NCI-H82 (cell line): ENCODE measurements at places on chromosomes 11 and 22.

DNA sequence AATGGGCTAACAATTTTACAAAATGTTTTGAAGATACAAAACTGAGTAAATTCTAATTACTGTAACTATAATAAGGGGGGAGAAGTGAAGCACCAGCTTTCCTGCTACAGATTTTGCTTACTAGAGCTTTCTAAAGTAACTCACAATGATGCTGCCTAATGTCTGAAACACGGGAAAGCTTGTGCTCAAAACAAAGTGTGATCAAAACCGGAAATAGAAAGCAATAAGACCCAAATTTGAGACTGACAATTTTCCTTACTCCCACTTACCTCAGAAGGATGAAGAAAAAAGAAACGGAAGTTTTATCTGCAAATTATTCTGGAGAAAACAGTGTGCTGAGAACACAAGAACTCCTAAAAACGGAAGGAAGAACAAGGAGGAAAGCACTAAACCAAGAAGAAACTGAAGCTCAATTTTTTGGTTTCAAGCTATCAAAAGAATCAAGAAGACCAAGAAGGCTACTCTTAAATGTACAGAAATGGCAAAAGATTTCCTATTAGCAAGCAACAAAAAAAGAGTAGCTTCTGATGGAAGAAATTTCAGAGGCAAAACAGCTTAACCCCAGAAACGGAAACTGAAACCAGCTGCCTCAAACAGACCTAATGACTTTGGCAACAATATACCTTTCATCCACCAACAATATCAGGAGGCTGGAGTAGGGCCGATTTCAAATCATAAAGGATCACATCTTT lies 33.4 kb downstream of the AMBRA1 start:
- DNase-seq, result no peak

DNA sequence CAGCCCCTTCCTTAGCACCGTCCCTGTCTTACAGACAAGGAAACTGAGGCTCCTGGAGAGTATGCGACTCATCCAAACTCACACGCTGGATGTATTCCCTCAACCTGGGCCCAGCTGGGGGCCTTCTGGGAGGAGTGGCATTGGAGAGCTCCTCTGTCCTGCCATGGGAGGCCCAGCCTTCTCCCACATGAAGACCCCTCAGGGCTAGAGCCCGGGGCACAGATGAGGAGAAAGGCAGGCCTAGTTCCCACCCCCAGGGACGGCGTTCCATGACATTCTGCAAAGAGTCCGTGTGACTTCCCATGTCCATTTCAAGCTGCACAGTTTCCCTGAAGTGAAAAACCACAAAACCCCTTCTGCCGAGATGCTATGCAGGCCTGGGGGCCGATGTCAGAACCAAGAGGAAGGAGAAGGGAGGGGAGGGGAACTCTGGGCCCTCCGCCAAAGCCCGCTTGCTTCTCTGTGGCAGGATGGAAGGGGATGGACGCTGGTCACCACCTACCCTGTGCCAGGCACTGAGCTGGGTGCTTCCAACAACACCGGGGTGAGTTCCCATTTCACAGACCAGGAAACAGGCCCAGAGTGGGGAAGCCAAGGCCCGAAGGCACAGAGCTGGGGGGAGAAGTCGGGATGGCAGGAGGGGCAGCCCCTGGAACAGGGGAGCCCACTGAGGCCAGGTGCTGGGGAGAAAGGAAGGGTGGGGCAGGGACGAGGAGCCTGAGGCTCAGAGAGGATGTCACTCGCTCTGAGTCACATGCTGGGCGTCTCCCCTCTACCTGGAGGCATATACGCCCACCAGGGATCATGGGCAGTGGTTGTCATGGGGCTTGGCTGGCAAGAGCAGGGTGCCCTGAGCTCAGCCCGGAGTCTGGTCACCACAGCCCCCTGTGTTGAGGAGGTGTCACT lies 15.7 kb downstream of the RAC2 start:
- DNase-seq, result no peak

GRCh38 chr11:77487790-77488189 lies 13.9 kb upstream of the PAK1 start:
- DNase-seq, result no peak

- no peak for DNase-seq
Measured at GRCh38 chr11:123063826-123064657, 2.1 kb upstream of the HSPA8 start.

GRCh38 chr22:49925525-49926128 lies 7.2 kb downstream of the CRELD2 start:
- no peak for DNase-seq

- peak; percentile 11 for DNase-seq
Measured at GRCh38 chr22:17921871-17922821, 102.2 kb downstream of the MICAL3 start.

GRCh38 chr11:72972496-72973128 lies 158.4 kb downstream of the ATG16L2 start:
- DNase-seq, result no peak

DNA sequence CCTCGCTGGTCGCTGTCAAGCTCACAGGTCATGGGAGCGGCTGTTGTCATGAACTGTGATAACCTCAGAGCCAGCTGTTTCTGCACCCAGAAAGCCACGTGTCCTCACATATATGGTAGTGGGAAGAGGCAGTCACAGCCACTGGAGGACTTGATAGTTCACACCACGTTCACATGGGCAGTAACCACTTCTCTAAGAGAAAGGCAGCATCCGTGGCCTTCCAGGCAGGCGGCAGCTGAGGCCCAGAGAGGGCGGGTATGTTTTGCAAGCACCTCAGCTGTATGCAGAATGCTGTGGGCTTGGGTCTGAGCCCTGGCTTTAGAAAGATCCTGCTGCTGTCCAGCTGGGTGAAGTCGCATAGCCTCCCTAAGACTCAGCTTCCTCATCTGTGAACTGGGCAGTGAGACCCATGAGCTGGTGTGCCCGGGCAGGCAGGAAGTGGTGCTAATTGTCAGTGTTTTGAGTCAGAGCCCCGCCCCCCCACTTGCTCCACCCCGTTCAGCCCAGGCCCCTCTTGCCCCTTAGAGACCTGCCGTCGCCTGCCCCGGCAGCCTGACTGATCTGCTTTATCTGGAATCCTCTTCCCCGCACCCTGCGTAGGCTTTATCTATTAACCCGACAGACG lies 13.3 kb downstream of the TTC38 start:
- no peak for DNase-seq

DNA sequence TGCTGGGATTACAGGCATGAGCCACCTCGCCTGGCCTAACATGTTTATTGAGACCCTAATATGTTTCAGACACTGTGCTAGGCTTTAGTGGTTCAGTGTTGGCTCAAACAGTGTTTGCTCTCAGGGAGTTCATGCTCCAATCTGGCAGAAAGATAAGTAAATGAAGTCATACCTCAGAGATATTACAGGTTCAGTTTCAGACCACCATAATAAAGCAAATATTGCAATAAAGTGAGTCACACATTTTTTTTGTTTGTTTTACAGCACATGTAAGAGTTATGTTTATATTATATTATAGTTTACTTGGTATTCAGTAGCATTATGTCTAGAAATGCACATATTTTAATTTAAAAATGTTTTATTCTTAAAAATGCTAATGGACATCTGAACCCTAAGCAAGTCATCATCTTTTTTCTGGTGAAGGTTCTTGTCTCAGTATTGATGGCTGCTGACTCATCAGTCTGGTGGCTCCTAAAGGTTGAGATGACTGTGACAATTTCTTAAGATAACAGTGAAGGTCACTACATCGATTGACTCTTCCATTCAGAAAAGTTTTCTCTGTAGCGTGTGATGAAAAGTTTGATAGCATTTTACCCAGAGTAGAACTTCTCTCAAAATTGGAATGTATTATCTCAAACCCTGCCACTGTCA lies 243.0 kb upstream of the ANO5 start:
- no peak for DNase-seq

- DNase-seq, result peak; percentile 94
Measured at GRCh38 chr22:29503811-29504372, 23.9 kb downstream of the NEFH start.

GRCh38 chr11:33317662-33318061 lies 60.5 kb downstream of the HIPK3 start:
- no peak for DNase-seq

DNA sequence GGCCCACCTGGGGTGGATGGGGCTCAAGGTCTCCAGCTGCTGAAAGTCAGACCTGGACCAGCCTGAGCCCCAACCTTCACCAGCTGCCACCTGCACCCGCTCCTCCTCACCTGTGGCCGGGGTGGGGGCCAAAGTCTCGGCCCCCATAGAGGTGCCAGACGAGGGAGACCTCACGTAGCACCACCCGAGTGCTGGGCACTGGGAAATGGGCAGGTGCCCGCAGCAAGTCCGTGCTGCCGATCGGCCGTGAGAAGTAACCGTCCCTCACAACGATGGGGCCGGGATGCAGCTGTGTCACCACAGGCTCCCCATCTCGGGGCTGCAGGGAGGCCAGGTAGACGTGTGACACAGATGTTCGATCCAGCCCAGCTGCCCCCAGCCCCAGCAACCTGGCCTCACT lies 16.2 kb downstream of the ATG2A start:
- no peak for DNase-seq

DNA sequence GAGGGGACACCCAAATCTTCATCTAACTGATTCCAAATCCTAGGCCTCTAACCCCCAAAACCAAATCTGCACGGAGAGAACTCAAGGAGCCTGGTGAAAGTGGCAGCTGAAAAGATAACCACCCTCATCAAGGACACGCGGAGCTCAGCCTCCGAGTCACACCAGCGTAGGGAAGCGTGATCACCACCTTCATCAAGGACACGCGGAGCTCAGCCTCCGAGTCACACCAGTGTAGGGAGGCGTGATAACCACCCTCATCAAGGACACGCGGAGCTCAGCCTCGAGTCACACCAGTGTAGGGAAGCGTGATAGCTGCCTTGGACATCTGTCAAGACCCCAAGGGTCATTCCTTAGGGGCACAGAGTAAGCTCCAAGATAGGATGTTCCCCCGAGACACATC lies 29.3 kb upstream of the SYT8 start:
- DNase-seq, result no peak

GRCh38 chr11:88814076-88814475 lies 251.7 kb downstream of the GRM5 start:
- no peak for DNase-seq

- no peak for DNase-seq
Measured at GRCh38 chr11:21640491-21640890, 552.4 kb upstream of the ANO5 start.

DNA sequence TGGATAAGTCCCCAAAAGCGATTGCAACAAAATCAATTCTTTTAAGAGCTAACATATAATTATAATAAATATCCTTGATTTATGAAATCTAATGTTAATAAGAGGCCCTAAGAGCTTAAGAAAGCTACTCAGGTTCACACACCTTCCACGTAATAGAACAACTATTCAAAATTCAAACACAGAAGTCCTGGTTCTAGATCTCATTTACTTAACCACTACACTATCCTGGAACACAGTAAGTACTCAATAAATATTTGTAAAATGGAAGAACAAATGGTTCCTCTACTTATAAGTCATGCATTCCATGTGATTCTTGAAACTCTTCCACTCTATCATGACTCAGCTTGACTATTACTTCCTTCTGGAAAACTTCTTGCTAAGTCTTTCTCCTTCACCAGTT lies 268.2 kb downstream of the FAM181B start:
- no peak for DNase-seq

DNA sequence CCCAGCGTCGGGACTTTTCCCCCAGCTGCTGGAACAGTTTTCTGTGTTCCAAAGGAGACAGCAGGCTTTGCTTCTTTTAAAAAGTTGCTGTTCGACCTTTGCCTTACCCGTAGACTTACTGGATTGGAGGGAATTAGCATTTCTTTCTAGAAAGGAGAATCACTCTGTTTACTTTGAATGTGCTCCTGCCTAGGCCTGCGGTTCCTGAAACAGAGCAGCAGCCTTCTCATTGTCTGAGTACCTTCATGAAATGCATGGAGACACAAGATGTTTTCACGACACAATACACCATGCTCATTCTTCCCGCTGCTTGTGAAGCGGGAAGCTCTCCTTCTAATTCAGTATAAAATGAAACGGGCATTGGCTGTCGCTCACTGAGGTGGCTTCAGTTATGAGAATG lies 196.2 kb downstream of the TBC1D22A start:
- no peak for DNase-seq

DNA sequence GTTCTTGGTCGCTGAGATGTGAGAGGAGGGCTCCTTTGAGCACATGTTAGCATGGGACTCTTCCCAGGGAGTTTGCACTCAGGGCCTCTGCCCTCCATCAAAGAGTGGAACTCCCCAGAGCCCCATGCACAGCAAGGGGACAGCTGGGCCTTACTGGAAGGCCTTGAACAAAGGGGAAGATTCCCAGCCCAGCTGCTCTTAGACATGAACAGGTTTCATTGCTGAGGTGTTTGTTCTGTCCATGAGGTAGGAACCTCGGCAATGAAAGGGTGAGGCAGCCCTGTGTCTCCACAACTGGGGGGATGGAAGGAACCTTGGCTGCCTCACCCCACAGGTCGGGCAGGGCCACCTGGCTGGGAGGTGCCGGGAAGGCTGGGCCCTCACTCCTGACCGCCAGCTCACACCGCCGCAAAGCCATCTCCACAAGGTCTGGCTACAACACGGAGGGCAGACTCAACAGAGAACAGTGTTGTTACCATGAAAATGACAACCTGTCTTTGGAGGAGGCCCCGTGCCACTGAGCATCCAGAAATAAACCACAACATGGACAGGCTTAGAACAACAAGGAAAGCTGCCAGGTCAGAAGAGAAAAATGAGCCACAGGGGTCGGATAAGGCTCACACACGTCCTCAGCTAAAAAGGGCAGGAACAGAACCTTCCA lies 3.2 kb downstream of the DERL3 start:
- no peak for DNase-seq

DNA sequence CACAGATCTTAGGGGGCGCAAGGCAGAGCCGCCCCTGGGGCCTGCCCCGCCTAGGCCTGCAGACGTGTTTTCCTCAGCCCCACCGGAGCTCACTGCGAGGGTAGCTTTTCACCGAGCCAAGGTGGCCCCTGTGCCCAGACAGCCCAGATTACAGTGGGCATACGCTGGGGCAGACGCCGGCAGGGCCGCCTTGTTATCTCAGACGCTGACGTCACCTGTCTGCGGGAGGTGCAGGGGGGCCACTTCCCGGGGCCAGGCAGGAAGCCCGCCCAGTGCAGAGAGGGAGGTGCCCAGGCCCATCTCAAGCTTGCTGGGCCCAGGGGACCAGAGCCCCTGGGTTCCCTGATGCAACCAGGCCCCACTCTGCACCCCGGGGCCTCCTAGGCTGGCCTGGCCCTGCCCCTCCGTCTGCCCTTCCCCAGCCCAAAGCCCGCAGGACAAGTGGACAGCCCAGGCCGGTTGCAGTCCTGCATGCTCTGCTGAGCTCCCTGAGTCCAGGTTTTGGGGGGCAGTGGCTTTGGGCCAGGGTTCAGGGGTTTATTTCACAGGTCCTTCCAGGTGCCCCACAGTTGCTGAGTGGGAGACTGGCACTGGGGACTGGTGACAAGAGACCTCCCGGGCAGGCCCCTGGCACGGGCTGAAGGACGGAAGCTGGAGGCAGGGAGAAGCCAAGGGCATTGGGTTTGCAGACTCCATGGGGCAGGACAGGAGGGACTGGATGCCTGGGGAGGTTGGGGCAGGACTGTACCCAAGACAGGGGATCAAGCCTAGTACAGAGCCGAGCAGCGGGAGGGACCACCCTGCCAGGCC lies 38.6 kb downstream of the IGF2 start:
- no peak for DNase-seq

- no peak for DNase-seq
Measured at GRCh38 chr11:76587820-76588454, 82.6 kb downstream of the LRRC32 start.
